ENCODE measurements at places on chromosomes 11 and 22.

- DNase-seq: peak; percentile 30
Observed at GRCh38 chr22:23072077-23072910, 2.0 kb downstream of the GNAZ start.

DNA sequence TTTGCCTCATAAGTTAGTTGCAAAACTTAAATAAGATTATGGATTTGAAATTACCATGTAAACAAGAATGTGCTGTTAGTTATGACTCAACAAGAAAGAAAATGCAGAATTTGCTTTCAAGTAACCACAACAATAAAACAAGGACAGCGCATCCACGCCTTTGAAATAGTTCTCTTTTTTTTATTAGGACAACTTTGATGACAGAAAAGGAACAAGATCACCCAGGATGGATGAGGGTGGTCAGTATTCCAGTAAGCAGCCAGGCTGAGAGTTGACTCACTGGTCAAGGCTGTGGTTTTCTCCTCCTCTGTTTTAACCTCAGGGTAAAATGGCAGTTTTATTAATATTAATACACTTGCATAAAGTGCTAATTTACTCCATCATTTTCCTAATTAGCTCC, 544.4 kb downstream of the OPCML start:
- DNase-seq: no peak

- DNase-seq: no peak
Observed at GRCh38 chr22:28333088-28333487, 346.6 kb downstream of the TTC28 start.

- DNase-seq: no peak
Observed at GRCh38 chr22:32475468-32476010, 928 bp downstream of the FBXO7 start.

DNA sequence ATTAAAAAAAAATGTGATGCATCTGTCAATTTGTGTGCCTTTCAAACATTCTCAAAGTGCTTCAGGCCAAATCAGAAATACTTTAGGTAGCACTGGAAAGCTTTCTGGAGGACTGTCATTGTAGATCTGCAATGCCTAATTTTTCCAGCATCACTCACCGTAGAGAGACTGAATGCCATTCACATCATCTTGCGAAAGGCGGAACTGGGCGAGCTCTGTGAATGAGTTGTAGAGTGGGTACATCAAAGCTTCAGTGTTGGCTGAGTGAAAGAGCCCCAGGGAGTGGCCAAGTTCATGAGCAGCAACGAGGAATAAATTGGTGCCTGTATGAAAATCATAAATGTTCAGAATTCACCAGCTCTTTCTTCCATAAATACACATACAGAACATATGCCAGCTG, 4.0 kb downstream of the MMP10 start:
- no peak for DNase-seq

GRCh38 chr11:131663405-131664200, 293.2 kb downstream of the NTM start:
- DNase-seq: peak; percentile 25

DNA sequence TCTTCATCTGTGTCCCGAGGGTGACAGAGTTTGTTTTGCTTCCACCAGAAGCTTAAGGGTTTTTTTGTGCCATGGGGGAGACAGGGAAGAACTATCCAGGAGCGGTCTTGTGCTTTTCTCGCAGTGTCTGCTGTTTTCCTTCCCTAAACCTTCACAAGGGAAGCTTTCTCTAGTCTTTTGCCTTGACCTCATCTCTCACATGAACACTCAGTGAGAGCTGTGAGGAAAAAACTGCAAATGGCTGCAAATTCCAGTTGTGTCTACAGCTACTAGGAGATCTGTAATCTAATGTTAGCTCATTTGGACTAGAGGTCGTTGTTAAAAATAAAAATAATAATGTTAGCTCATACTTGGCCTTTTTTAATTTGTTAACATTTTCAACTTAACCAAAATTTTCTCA, 264.7 kb upstream of the SESN3 start:
- DNase-seq: no peak

DNA sequence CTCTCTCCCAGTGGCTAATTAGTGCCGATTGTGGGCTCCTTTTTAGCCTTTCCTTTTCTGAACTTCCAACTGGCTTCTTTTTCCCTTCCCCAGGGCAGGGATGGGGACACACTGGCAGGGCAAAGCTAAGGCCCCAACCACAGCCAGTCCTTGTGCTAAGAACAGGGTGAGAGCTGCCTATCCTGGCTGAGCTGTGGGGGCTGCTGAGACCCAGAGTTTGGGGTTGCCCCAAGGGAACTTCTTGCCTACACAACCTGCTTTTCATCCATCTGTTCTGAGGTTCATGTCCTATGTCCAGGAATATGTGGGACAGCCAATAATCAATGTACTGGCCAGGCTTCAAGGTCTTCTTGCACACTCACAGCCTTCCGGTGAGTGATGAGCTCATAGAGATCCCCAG, 10.0 kb upstream of the TPBGL start:
- DNase-seq: no peak

- DNase-seq: no peak
Observed at GRCh38 chr11:15576769-15577168, 462.0 kb downstream of the INSC start.

GRCh38 chr11:13262096-13262495, 15.5 kb upstream of the BMAL1 start:
- no peak for DNase-seq

DNA sequence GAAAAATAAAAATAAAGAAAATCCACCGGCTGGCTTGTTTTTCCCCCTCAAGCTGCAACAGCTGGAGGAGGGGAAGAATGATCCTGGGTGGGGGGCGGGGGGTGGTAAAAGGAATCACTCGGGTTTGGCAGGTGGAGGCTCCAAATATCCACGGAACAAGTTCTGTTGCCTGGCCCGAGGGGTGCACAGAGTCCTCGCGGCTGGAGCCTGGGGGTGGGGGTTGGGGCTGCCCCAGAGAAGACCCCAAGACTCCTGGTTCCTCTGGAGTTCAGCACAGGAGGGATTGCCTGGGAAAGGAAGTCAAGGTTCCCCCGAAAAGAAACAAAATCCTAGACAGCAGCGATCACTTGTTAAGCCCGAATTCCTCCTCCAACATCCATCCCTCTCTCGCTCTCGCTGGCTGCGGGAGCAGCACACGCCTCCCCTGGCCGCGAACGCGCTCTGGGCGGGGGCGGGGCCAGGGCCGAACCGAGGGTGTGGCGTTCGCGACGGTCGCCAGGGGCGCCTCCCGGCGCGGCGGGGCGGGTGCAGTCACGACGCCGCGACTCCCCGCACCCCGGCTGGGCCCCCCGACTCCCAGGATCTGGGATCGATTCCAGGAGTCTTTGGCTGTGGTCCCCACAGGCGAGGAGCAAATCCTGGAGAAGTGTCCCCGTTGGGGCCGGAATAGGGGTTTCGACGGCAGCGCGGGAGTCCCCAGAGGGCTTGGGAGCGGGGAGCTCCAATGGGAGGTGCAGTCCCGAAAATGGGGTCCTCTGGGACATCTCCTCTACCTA, at the start of gene KCNA4:
TSS of gene KCNA4 (minus strand) at position 443 of the 776 bp plus-strand sequence. CDS start 4,352 bp downstream, outside the sequence.
- peak; percentile 78 for DNase-seq

DNA sequence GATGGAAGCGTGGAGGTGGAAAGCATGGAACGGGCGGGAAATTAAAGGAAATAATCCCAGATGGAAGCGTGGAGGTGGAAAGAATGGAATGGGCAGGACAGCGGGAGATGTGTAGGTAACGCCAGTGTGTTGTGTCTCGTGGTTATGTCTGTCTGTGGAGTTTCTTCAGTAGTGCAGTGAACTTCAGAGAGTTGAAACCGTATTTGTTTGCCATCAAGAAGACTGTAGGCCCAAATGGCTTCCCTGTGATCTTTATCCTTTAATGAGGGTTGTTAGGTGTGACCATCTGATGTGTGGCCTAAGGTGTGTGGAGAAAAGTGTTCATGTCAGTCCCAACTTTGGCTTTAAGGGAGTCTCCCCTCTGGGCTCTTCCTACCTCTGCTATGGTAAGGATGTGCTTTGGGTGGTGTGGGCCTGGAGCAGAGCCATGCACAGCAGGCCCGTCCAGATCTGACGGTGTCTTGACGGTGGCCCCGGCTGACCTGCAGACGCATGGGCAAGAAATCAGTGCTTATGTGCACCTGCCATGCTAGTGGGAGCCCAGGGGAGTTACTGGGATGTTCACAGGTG, 39.6 kb downstream of the AP2A2 start:
- DNase-seq: no peak

- DNase-seq: no peak
Observed at GRCh38 chr22:42772647-42773046, 52.0 kb upstream of the A4GALT start.

DNA sequence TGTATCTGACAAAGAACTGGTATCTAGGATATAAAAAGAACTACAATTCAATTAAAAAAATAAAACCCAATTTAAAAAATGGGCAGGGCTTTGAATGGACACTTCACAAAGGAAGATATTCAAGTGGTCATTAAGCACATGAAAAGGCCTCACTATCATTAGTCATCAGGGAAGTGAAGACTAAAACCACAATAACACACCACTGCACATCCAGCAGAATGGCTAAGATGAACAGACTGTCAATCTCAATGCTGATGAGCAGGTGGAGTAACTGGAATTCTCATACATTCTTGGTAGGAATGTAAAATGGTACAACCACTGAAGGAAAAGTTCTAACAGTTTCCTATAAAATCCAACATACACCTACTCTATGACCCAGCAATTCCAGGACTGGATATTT, 8.9 kb downstream of the HPS4 start:
- DNase-seq: no peak

Data from right forelimb (tissue), 1 donor.